ENCODE measurements at places on chromosomes 6 and 20. TPM values are rescaled to one million over a fixed set of nuclear protein-coding genes. Genes with fewer than 3 reads are reported as not detected.
A peak's percentile ranks its signal among the peaks of the same experiment; 100 is the strongest.

HLA-G gene
- polyA plus RNA-seq, result 0.06 TPM

TRIM15 gene
- polyA plus RNA-seq, result 51.7 TPM

DNA sequence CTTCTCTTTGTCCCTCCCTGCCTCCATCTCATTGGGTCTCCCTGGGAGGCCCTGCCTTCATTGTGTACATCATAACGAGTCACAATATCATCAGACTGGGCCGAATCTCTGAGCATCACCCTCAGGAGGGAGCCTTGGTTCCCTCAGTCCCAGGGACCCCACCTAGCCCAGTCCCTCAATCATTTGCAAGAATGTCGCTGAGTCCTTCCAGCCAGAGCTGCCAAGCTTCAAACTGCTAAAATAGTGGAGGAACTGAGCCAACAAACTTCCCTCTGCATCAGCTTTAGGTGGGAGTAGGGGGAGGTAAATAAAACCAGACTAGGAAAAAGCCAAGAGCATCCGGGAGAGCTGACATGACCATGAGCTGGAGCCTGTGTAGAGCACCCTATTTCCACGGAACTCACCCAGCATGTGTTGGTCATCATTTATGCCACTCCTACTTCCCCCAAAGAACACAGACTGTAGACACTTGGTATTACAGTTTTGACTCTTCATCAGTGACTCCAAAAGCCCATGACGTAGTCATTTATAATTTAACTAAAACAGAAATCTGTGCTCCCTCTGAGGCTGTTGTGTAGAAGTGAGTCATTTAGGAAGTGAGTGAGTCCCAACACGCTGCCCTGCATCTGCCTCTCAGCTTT is 28.8 kb upstream of the IL17A start:
- no peak for DNase-seq

DNA sequence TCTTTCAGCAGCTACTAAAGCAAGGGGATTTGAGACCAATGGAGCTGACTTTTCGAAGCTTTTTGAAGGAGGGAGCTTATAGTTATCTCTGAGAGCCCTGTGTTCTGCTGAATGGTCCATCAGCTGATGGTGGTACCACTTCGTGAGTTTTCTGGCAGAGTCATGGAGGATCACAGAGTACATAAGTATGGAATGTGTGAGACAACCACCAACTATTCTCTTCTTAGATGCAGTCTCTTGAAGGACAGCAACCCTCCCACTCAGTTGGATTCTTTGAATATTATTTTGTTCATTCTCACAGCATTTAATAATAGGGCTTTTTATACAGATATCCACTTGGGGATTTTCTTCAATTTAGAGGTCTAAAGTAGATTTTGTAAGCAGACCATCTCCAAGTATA is 75.3 kb downstream of the ELOVL2 start:
- DNase-seq, result no peak

- DNase-seq, result no peak
Measured at GRCh38 chr6:87684895-87685654, 17.0 kb downstream of the AKIRIN2 start.

DNA sequence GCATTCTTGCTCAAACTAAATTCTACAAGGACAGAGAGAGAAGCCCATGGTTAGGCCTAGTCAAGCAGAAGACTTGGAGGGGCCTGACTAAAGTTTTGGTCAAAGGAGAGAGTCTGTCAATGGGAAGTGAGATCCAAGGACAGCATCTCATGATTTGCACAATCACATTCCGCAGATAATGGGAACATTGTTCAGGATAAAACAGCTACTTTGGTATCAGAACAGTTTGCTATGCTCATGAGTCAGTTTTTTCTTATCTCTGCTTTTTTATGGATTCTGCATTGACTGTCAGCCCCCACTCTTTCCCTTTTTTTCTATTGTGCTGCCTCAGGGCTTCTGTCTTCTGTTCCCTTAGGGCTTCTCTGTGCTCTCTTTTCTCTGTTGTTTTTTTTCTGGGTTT is 28.6 kb downstream of the AKAP7 start:
- DNase-seq, result peak; percentile 39

DNA sequence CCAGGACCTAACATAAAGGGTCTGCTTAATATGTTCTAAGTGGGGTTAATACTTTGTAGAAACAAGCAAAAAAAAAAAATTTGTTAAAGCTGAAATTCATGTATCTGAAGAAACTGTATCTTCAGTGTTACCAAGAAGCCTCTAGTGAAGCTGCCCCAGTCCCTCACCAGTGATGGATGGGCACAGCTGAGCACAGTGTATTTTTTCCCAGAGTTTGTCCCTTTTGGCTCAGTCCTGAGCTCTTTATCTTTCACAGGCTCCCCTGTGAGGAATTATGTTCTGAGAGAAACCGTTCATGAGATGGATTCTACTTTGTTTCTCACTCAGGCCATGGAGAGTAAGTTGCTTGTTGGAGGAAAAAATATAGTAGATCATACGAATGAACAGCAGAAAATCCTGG is 38.4 kb downstream of the KIF3B start:
- no peak for DNase-seq

- no peak for DNase-seq
Measured at GRCh38 chr6:166610069-166610468, 17.0 kb downstream of the RPS6KA2 start.

- no peak for DNase-seq
Measured at GRCh38 chr6:122799916-122800686, 11.0 kb downstream of the SMPDL3A start.

GRCh38 chr6:40947876-40948526 is 91.0 kb downstream of the UNC5CL start:
- no peak for DNase-seq

- DNase-seq, result no peak
Measured at GRCh38 chr20:63014710-63015109, 7.9 kb upstream of the BHLHE23 start.

DNA sequence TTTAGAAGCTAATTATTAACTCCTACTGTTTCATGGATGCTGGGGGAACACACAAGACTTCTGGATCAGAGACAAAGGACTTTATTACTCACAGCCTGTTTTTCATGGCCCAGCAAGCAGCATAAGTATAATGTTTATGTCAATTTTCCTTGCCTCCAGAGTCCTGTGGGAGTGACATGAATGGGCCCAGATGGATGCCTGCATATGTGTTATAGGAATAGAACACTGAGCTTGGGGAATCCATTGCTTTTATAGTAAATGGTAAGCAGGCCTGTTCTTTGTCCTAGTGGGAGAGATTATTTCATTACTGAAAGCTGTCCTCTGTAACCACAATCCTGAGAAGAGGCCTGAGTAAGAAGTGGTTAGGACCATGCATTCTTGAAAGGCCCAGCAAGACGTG is 25.6 kb downstream of the BLTP3A start:
- DNase-seq, result no peak

DNA sequence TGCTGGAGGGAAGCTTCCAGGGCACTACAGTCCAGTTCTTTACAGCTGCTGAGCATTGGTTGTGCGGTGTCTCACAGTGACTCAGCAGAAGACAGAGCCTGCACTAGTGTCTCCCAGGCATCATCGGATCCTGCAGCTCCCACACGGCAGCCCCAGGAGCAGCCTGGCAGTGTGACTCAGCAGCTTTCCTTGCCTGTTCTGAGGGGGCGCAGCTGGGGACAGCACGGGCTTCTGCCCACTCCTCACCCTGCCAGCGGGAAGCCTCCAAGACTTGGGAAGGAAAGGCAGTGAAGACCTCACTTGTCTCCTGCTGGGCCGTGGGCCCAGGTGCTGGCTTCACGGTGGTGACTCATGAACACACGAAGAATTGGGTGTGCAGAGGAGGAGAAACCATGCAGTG is 165.4 kb downstream of the SYNDIG1 start:
- peak; percentile 21 for DNase-seq

GRCh38 chr6:73329201-73329600 is 24.9 kb downstream of the DPPA5 start:
- no peak for DNase-seq

DNA sequence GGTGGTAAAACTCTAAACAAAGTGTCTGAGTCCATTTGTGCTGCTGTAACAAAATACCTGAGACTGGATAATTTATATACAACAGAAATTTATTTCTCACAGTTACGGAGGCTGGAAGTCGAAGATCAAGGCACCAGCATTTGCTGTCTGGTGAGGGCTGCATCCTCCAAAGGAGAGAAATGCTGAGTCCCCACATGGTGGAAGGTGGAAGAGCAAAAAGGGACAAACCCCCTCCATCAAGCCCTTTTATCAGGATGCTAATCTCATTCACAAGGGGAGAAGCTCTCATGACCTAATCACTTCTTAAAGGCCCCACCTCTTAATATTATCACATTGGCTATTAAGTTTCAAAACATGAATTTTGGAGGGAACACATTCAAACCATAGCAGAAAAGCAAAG is 55.9 kb upstream of the SYNJ2 start:
- DNase-seq, result no peak

GRCh38 chr6:28203201-28203600 is 21.9 kb upstream of the ZSCAN9 start:
- no peak for DNase-seq
